ENCODE measurements at places on chromosomes 5 and 9.

GRCh38 chr5:113508756-113509155 is 4.7 kb upstream of the YTHDC2 start:
- no peak for DNase-seq

GRCh38 chr5:149223081-149223848 is 48.4 kb upstream of the AFAP1L1 start:
- no peak for DNase-seq

- no peak for DNase-seq
Observed at GRCh38 chr5:96258692-96259091, 174.4 kb downstream of the PCSK1 start.

- no peak for DNase-seq
Observed at GRCh38 chr5:145793574-145793973, 41.6 kb downstream of the PRELID2 start.

- no peak for DNase-seq
Observed at GRCh38 chr9:73451003-73451402, 299.3 kb downstream of the ANXA1 start.

DNA sequence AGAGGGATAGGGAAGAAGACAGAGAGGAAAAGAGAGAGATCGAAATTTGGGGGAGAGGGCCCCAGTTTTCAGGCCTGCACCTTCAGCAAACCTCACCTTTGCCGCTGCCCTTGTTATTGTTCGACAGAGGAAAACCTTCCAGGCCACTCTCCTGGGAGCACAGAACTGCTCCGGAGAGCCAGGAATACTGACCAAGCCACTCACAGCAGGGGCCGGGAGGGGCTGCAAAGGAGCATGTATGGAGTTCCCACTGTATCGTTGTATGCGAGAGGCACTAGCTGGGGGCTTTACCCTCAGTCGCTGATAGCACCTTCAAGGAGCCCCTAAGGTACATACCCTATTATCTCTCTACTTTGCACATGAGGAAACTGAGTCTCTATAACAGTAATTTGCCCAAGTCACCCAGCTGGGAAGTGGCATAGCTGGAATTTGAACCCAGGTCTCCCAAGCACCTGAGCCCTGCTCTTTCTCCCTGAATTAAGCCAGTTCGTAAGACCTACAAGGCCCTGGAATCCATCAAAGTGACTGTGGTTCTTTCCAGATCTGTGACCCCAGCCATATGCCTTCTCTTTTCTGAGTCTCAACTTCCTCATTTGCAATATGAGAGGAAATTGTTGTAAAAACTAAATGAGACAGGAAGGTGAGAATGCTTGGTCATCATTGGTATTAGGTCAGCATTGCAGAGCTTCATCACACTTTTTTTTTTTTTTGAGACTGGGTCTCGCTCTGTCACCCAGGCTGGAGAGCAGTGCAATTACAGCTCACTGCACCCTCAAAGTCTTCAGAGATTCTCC is 21.0 kb upstream of the FOXE1 start:
- peak; percentile 45 for DNase-seq

- DNase-seq: no peak
Observed at GRCh38 chr5:114612406-114612805, 250.5 kb downstream of the KCNN2 start.

GRCh38 chr9:79829566-79830302 is 258.0 kb downstream of the TLE4 start:
- no peak for DNase-seq

- DNase-seq: no peak
Observed at GRCh38 chr9:7145361-7146069, 387.7 kb downstream of the KDM4C start.

- no peak for DNase-seq
Observed at GRCh38 chr9:15282567-15283285, 24.3 kb downstream of the TTC39B start.

- no peak for DNase-seq
Observed at GRCh38 chr5:180120237-180121101, 48.9 kb upstream of the RNF130 start.

DNA sequence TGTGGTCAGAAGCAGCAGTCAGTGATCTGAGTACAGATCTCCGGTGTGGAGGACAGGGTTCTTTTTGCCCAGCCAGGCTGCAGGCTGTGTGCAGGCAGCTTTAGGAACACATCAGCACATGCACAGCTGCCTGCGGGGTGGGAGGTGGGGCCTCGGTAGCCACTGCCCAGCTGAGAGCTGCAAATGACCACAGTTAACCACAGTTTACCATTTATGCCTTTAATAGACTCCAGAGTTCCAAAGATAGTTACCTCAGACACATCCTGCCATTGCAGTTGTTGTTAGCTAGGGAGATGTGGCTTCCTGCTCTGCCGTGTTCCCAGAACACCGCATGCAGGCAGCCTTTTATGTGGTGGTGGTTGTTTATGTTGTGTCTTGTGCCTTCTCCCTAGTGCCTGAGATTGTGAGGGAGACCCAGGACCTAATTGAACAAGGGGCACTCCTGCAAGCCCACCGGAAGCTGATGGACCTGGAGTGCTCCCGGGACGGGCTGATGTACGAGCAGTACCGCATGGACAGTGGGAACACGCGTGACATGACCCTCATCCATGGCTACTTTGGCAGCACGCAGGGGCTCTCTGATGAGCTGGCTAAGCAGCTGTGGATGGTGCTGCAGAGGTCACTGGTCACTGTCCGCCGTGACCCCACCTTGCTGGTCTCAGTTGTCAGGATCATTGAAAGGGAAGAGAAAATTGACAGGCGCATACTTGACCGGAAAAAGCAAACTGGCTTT is 10.2 kb downstream of the EXOC3 start:
- no peak for DNase-seq

DNA sequence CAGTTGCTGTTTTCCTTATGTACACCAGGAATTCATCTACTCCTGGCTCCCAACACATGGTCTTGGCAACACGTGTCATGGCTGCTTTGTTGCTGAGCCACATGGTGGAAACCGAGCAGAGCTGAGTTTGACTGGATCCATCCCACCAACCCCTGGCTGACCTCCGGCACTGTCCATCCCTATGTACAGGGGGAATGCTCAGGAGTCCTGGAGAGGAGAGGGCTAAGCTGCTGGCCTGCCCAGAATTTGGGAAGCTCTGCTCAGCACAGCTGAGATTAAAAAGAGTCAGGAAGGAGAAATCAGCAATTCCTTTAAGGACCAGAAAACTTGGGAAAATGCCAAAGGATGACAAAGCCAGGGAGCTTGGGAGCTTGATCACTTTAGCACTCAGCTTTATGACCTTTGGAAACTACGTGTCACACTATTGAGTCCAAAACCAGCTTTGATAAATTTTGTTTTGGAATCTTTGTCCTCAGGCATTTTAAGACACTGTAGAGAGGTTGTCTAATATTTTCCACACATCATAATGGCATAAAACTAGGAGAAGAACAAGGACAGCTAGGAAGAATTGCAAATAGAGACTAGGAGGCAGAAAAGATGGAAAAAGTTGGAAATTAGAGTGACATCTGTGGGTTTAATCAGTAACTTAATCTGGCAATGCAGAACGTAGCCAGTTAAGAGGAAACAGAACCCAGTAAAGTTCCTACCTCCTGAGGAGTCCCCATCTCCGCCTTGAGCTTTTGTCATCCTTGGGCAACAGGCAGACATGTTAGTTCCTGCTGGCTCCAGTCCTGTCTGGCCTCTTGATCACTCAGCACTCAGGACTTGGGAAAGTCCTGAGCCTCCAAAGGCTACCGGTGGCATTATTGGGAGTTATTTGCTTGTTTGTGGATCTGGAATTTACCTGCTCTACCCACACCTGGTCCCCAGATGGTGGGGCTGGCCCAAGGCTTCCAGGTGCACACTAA is 62.5 kb upstream of the PLPP1 start:
- DNase-seq: no peak

DNA sequence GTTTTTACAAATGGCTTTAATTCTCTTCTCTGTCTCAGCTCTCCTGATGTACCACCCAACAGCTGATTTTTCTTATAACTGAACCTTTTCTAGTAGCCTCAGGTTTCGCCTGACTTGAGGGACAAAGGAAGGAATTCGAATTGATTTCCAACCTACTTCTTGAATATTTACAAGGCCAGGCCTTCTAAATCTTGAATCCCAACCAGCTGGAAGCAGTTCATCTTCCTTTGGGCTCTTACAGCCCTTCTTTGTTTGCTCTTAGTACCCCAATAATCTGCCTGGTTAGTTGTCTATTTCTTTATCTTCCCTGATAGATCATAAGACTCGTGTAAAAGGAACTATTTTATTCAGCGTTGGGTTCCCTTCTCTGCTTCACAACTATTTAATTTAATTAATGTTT is 95.9 kb downstream of the NLN start:
- DNase-seq: no peak

DNA sequence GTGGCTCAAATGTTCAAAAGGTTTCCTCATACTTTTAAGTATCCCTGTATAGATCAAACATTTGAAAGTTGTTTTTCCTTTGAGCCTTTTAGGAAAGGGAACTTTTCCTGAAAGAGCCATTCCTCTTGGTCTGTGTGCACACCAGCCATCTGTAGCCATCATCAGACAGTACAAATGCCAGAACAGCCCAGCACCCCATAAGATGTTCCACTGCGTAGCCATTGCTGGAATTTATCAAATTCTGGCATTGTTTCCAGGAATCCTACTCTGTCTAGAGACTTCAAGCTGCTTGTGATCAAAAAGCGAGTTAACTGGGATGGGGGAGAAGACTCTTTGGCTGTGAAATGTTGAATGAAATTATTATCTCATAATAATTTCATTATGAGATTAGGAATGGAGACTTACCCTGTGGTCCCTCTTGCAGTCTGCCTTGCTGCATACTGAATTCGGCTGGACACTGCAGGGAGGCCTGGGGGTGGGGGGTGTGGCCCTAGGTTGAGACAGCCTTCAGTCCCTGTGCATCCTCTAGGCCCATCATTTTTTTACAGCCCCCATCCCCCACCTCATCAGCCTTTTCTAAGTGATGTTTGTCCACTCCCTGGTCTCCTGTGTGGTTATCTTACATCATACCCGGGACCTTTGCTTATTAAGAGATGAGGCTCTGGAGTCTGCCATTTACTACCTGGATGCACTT is 99.8 kb downstream of the RALGPS1 start:
- DNase-seq: no peak

- no peak for DNase-seq
Observed at GRCh38 chr5:102924963-102925362, 169.9 kb downstream of the PAM start.

- no peak for DNase-seq
Observed at GRCh38 chr9:106423575-106423974, 439.4 kb upstream of the ZNF462 start.

DNA sequence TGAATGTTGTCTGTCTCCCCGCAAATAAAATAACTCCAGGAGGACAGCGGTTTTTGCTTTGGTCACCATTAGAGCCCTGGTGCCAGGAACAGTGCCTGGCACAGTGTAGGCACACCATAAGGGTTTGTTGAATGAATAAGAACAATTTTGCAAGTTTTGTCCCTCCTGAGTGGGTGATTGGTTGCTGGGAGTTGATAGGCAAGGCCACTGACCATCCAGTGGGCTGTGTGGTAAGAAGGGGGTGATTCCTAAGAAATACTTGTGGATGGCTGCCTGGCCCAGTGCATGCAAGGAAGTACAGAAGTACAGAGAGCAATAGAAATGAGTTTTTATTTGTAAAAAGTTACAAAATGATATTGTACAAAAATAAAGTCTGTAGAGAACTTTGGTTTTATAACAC is 27.5 kb downstream of the GDNF start:
- no peak for DNase-seq

GRCh38 chr5:43432486-43433375 is 20.5 kb upstream of the CCL28 start:
- no peak for DNase-seq

DNA sequence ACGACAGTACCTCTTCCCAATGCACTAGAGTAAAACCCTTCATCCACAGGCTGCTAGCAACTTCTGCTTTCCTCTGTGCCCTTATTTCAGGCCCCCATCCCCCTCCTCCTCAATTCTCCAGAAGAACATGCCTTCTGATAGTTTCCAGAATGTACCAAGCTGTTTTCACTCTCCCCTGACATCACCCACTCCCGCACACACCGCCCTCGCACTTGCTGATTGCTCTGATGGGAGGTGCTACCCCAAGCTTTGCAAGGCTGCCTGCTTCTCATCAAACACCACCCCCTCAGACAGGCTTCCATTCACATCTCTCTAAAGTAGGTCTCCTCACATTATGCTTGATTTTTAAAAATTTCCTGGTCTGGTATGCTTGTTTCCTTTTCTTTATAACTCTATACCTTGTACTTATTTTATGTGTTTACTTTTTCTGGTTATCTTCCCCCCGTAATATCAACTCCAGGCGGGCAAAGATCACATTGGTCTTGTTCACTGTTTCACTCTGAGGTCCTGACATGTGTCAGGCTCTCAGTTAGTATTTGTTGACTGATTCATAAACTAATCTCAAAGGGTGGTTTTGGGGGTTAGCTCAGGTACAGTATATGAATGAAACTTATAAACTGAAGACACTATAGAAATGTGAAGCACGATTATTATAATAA is 91.0 kb upstream of the C9orf72 start:
- no peak for DNase-seq

DNA sequence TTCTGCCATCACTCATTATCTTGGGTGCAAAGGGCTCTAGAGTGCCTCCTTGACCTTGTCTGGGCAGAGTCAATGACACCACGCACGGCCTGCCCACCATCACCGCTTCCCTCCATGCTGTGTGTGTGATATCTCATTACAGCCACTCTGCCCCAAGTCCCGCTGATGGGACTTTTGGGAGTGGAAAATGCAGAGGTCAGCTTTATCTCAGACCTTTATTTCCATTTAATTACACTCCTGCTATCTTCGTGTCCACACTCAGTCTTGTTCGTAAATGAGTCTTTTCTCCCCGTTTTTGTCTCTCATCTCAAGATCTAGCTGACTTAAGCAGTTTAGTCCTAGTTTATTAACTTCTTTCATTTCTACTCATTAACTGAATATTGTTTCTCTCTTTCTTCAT is 226.2 kb downstream of the ICE1 start:
- DNase-seq: no peak

- DNase-seq: no peak
Observed at GRCh38 chr5:74169701-74170100, 470.8 kb downstream of the ENC1 start.

GRCh38 chr9:100355561-100355960 is 2.8 kb upstream of the TEX10 start:
- DNase-seq: peak; percentile 45

DNA sequence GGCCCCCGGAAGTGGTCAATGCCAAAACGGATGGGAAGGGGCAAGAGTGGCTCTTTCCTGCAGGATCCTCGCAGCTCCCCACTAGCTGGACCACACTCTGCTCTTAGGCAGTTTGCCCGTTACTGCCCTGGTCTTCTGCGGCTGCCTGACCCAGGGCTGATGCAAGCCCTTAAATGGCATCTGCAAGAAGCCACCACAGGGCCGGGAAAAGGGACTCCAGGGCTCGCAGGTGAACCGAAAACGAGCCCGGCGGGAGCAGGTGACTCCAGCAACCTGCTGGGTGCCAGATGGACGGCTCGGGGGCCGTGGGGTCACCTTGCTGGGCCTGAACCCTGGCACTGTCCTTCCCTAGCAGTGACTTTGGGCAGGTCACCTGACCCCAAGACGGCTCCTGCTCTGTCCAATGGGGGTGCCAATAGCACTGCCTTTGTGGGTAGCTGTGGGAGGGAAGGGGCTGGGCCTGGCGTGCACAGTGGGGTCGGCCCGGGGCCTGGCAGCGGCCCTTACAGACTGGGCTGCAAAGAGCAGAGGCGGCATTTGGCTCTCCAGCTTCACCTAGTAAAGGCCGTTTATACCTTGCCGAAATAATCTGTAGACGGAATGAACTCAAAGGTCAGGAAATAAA is 1.3 kb downstream of the TMEM250 start:
- DNase-seq: peak; percentile 59
